Stimulated activated CD4-positive, alpha-beta T cell treated with anti-CD3 and anti-CD28 coated beads, Interleukin-12 subunit alpha, Interleukin-12 subunit beta, amount 100 ng/mL, for 24 hours (primary cell): ENCODE measurements at places on chromosomes 7 and 10.

- DNase-seq: no peak
These were observed 1076.4 kb upstream of the GHITM start for GRCh38 chr10:83062871-83063270.

- DNase-seq: no peak
These were observed 1074.7 kb downstream of the SORCS1 start for GRCh38 chr10:106089855-106090254.

- no peak for DNase-seq
These were observed 95.0 kb upstream of the TAS2R16 start for GRCh38 chr7:123090456-123090855.

GRCh38 chr10:89118091-89118490, 89.0 kb downstream of the CH25H start:
- no peak for DNase-seq

GRCh38 chr7:43869867-43870240, 537 bp upstream of the MRPS24 start:
- peak; percentile 12 for DNase-seq

- peak; percentile 18 for DNase-seq
These were observed 10.2 kb upstream of the CH25H start for GRCh38 chr10:89217057-89217990.

DNA sequence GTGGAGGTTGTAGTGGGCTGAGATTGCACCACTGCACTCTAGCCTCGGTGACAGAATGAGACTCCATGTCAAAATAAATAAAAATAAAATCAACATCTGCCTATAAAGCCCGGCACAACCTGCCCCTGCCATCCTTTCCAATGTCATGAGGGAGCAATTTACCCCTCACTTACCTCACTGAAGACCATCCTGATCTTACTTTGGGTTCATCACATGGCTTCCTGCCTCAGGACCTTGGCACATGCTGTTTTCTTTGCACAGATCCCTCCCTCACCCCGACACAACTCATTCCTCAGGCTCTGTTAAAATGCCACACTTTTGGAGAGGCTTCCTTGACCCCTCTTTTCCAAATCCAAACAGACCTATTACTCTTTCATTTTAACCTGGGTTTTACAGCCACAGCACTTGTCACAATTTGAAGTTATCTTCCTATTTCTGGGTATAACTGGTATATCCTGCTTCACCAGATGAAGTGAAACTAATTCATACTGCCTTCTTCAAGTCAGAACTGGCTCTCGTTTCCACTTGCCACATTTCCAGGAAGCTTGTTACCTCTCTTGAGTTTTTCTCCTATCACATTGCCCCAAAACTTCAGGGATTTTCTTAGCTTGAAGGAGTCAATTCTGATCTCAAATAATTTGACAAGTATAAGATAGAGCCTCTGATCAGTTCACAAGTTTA, 69.3 kb upstream of the PARD3 start:
- DNase-seq: no peak

DNA sequence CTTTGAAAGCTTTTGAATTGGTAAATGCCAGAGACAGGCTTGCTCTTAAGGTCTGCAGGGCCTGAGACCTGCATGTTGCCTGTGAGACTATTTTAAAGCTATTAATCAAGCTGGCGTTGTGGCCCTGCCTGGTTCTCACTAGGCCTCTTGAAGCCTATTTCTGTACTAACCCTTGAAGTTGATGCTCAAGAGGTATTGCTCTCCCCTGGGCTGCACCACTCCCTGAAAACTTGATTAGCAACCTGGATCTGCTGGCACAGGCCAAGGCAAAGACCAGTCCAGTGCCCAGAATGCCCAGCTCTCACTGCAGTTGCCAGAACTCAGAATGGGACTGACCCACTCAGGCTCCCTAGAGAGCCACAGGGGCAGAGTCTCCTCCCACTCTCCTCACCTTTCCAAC, 220.0 kb upstream of the MEOX2 start:
- no peak for DNase-seq

GRCh38 chr10:91551856-91552255, 81.0 kb downstream of the PPP1R3C start:
- no peak for DNase-seq

DNA sequence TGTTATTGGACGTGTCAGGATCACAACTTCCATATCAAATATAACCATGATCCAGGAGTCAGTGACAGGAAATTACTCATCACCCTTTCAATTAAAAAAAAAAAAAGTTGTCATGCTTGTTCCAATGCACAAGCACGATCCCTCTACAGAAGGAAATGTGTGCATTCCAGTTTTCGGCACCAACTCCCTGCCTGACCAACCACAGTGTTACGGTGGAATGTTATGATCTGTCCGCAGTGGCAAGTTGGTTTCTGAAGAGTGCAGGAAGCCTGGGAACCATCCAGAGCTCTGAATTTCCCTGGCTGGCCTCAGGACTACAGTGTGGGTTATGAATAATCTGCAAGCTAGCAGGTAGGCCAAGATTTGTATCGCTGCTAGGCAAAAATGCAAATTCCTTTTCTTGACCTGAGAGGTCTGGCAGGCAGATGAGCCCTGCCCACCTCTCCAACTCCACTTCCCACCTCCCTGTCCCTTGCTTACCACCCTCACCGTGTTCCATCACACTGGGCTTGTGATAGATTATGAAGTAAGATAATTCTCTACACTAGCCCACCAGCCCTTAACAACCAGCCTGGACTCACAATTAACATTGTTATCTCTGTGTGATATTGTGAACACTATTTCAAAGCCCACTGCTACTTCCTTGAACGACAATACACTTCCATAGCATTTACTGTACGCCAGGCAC, 20.4 kb downstream of the FRMPD2 start:
- DNase-seq: no peak

- no peak for DNase-seq
These were observed 14.7 kb upstream of the ADAM12 start for GRCh38 chr10:126402721-126403695.

GRCh38 chr10:92742331-92743228, 52.8 kb downstream of the HHEX start:
- DNase-seq: no peak

DNA sequence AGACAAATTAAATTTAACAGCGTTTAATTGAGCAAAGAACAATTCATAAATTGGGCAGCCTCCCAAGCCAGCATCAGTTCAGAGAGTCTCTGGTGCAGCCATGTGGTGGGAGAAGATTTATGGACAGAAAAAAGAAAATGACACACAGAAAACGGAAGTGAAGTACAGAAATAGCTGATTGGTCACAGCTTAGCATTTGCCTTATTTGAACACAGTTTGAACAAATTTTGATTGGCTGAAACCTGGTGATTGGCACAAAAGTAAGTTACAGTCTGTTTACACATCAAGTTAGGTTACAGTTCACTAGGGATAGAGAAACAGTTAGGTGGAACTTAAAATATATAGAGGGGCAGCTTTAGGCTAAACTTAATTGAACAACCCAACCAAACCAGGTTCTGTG, 720.1 kb downstream of the TYW1 start:
- no peak for DNase-seq

GRCh38 chr10:74770400-74770799, 56.0 kb upstream of the KAT6B start:
- no peak for DNase-seq

- DNase-seq: no peak
These were observed 371.1 kb upstream of the NFE2L3 start for GRCh38 chr7:25780904-25781303.

GRCh38 chr7:54722026-54722425, 37.0 kb downstream of the SEC61G start:
- no peak for DNase-seq

DNA sequence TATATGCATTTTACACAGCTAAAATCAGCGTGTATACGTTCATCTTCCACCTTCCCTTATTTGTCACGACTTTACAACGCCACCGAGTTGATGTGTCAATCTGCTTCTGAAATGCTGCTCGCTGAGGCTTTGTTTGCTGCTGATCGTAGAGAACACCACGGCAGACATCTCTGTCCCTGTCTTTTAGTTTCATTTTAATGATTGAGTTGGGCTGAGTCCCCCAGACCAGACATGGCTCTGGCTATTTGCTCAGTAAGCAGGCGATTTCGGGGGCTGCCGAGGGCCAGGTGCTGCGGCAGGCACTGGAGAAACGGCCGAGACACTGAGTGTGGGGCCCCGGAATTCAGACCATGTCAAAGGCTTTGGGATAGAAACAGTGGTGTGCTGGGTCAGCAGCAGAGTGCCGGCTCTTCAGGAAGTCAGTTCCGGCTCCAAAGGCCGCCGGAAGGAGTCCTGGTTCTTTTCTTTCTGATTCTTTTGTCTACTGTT, 5.0 kb downstream of the LRRC27 start:
- DNase-seq: no peak

- DNase-seq: no peak
These were observed 95.3 kb upstream of the CARD11 start for GRCh38 chr7:3138997-3139396.

GRCh38 chr10:112141292-112141691, 42.3 kb downstream of the GPAM start:
- DNase-seq: no peak

DNA sequence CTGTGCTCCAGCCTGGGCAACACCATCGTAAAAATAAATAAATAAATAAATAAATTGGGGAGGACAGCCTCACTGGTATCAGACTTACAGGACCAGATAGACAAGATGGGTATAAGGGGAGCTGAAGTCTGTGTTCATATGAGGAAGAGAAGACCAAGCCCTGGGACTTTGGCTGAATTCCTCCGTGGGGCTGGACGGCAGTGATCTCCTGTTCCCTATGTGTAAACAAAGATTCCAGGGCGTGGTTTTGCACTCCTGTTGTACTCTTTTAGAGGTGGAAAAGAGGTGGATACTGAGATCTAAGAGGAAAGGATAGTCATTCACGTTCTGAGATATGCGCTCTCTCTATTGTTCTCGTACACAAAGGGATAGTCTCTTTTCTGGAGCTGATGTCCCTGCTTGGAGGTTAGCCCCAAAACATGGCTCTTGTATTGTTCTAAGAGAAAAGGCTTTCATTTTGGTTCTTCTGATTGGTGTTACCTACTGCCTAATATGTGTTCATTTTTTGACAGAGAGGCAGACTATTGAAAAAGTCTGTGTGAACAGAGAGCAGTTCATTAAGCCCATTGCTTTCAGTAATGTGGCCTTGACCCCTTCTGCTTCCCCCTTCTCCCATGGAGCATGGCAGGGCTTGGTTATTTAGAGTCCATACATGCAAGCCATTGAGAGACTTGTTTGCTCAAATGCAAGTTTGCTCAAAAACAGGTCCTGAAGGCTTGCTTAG, 12.3 kb downstream of the KCTD7 start:
- no peak for DNase-seq

DNA sequence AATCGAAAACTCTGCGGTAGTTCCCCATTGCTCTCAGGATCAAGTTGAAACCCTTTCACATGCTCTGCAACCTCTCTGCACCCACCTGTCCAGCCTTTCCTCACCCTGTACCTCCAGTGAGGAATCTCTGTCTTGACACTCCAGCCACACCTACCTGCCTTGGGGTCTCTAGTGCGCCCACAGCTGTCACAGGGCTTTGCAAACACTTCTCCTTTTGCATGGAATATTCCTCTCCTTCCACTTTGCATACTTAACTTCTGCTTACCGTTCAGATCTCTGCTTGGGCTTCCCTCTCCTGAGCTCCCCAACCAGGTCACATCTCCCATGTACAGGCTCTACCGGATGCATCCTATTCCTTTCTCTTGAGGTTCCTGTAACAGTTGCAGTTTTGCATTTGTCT, 6.6 kb upstream of the ZYX start:
- no peak for DNase-seq

DNA sequence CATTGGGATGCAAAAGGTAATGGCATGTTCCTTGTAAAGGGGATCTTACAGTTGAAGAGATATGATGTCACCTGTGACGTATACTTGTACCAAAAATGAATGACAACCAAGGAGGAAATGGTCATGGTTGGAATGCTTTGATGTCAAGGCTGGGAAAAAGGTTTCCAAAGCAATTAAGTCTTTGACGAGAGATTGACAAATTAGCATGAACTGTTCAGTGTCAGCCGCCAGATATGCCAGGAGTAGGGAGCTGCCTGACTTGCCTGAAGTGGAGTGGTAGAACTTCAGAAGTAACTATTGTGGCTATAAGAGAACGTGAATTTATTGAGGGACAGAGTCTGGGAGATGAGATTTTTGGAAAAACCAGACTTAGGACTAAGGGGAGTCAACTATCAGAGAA, 88.1 kb downstream of the SEPTIN7 start:
- DNase-seq: no peak

DNA sequence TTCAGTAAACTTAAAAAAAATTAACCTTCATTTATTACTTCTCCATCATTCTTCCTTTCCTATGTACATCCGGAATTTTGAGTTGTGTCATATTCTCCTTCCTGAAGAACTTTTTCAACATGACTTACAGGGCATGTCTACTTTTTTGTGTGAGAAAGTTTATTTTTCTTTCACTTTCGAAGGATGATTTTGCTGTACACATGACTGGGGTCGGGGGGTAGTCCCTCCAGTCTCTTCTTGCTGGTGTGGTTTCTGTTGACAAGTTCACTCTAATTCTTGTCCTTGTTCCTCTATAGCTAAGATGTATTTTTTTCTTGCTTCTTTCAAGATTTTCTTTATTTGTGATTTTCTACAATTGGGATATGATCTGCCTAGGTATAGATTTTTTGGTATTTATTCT, 55.8 kb downstream of the INPP5A start:
- DNase-seq: no peak

DNA sequence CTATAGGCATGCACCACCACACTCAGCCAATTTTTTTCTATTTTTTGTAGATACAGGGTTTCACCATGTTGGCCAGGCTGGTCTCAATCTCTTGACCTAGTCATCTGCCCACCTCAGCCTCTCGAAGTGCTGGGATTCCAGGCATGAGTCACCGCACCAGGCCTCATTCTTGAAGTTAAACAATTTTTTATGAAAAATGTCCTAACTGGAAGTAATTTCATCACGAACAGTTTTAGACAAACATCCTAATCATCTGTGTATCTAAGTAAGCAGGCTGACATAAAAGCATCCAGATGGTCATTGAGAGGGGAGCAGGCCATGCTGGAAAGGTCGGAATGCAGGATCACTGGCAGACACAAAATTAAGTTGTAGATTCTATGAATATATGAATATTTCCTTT, 269.1 kb downstream of the ZMYND11 start:
- no peak for DNase-seq

GRCh38 chr7:23055582-23056178, 41.8 kb upstream of the HYCC1 start:
- DNase-seq: peak; percentile 45

- DNase-seq: no peak
These were observed 72.8 kb upstream of the GLCCI1 start for GRCh38 chr7:7895754-7896153.

DNA sequence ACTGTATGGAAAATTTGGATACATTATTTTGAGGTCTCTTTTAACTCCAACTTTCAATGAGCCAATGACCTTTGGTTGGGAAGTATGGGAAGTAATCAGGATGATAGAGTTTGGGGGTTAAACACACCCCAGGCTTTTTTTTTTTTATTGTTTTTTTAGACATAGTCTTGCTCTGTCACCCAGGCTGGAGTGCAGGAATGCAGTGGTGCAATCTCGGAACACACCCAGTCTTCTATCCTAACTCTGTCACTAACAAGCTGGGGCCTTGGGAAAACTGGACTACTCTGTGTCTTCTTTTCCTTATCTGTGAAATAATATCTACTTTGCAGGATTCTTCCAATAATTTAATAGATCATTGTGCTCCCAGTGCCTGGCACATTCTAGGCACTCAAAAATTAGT, 37.6 kb upstream of the AGBL3 start:
- DNase-seq: no peak

GRCh38 chr10:34710391-34710751, 104.7 kb downstream of the PARD3 start:
- DNase-seq: no peak
